Esophagus muscularis mucosa (tissue), 4 donors: ENCODE measurements at places on chromosomes 13 and 19. TPM values are rescaled to one million over a fixed set of nuclear protein-coding genes. Genes with fewer than 3 reads are reported as not detected.

GRCh38 chr13:25179832-25180774 is 8.0 kb upstream of the AMER2 start:
- H3K27me3 ChIP-seq: peaks cover 5% of the 10 kb centered on the region
- DNase-seq: peak; percentile 62
- no peaks in the 10 kb centered on the region for H3K4me1 ChIP-seq
- no peaks in the 10 kb centered on the region for H3K36me3 ChIP-seq
- H3K27ac ChIP-seq: no peak overlapping the region

The KLK15 gene
- total RNA-seq: not detected

DNA sequence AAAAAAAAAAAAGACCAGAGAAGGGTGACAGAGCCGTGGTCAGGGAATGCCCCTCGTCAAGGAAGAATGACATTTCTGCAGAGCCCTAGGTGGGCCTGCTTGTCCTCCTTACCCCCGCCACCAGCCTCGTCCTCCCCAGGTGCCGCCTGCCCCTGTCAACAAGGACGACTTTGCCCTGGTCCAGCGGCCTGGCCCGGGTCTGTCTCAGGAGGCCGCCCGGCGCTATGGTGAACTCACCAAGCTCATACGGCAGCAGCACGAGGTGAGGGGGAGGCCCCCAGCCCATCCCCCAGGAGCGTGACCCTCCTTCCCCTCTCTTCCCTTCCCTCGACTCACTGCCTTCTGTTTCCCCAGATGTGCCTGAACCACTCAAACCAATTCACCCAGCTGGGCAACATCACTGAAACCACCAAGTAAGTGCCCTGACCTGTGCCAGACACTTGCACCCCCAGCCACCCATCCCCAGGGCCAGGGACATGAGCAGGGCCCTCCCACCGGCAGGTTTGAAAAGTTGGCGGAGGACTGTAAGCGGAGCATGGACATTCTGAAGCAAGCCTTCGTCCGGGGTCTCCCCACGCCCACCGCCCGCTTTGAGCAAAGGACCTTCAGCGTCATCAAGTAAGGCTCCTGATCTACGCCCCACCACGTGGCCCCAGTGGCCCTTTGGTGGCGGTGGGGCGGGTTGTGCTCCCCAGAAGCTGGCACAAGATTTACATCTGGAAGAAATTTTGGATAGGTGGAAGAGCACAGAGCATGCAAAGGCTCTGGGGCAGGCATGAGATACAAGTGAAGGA is 14.8 kb downstream of the PODNL1 start:
- peaks cover 5% of the 10 kb centered on the region for H3K4me1 ChIP-seq
- no peak overlapping the region for H3K4me3 ChIP-seq
- peaks cover 97% of the 10 kb centered on the region for H3K36me3 ChIP-seq
- no peak overlapping the region for H3K27ac ChIP-seq
- no peak for DNase-seq
- no peaks in the 10 kb centered on the region for H3K27me3 ChIP-seq

- no peak overlapping the region for H3K27ac ChIP-seq
- H3K4me3 ChIP-seq: no peak overlapping the region
- no peaks in the 10 kb centered on the region for H3K27me3 ChIP-seq
Measured at GRCh38 chr19:39969266-39969665, 1.7 kb upstream of the PSMC4 start.

- no peak overlapping the region for H3K4me3 ChIP-seq
- no peaks in the 10 kb centered on the region for H3K36me3 ChIP-seq
- peaks cover 5% of the 10 kb centered on the region for H3K4me1 ChIP-seq
- no peak overlapping the region for H3K27ac ChIP-seq
- DNase-seq: no peak
Measured at GRCh38 chr13:33244210-33244906, 41.2 kb downstream of the STARD13 start.

DNA sequence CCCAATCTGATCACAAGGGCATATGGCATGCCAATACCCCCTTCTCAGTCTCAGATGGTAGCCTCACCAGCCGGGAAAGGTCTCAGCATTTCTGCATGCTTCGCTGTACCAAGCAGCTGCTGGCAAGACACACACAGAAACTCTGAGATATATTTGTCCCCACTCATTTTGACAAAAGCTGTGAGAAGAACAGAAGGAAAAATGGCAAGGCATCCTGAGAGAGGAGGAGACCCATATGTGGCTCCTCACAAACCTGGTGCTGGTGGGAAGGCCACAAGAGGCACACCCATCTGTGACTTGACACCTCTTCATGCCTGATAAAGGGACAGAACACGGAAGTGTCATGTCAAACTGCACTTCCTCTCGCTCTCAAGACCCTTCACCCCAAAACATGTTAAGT is 36.7 kb upstream of the DOCK9 start:
- H3K4me1 ChIP-seq: peaks cover 42% of the 10 kb centered on the region
- H3K36me3 ChIP-seq: no peaks in the 10 kb centered on the region
- no peak for DNase-seq
